ENCODE measurements at places on chromosomes 6 and 20.

DNA sequence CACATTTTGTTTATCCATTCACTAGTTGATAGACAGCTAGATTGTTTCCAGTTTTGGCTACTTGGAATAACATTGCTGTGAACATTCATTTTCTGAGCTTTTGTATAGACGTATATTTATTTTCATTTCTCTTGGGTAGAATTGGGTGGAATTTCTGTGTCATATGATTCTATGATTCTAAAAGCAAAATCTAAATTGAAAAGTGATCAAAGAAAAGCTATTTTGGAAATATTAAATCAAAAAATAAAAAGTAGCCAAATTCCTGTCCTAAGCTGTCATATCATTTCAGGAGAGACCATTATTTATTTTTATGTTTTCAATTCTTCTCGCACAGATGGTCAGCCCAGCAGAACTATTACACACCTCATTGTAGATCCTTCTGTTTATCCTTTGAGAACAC, 229.2 kb downstream of the COL12A1 start:
- DNase-seq, result no peak

- no peak for DNase-seq
These were observed 3.7 kb downstream of the FOXF2 start for GRCh38 chr6:1392813-1393640.

DNA sequence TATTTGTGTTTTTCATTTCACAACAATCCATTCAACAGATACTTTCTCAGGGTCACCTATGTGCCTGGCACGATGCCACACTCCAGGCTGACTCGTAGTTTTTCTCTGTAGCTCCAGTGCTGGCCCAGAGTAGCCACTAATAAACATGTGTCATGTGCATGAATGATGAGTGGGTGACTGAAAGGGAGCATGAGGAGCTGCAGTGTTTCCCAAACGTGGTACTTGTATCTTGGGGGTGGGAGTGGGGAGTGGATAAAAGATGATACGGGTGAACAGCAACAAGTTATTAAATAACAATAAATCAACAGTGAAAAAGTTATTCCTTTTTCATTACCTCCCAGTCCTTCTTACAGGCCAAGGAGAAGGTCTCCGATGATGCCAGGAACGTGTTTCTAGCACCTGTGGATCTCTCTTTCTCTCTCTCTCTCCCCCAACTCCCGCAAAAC, 17.1 kb downstream of the SRXN1 start:
- no peak for DNase-seq

DNA sequence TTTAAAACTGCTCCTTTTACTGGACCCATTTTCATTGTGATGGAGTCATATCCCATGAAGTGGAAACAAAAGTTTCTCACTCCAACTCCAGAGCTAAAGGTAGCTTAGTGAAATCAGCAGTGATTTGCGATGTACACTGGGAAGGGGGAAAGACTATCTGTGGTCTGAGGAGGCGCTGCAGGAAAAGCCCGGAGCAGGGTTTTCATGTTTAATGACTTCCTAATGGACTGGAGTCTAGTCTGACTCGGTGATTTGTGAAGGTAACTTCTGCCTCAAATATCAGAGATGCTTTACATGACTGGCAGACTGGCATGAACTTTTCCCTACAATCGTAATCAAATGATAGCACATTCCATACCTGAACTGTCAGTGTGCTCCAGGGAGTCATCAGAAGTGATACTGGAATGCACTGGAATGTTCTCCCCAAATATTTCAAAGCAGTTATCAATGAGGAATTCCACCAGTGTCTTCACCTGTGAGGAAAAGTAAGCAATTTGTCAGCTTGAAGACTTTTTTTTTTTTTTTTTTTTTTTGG, 7.0 kb downstream of the TAGAP start:
- no peak for DNase-seq

DNA sequence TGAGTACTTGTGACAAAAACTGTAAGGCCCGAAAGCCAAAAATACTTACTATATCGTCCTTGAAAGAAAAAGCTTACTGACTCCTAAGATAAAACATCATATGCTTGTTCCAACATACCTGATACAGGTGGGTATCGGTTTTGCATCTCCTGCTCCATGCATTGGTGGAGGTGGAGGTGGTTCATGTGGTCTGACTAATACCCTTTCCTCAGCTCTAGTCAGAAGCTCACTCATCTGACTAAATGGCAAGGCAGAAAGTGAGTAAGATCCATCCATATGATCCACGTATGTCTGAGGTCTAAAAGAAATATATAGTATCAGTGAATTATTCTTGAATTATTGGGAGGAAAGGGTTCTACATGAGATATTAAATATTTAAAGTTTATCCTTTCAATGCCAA, 76.2 kb downstream of the WASF1 start:
- DNase-seq, result no peak

GRCh38 chr6:114334237-114334636, 8.6 kb downstream of the HS3ST5 start:
- no peak for DNase-seq

GRCh38 chr6:63307581-63308246, 12.1 kb downstream of the LGSN start:
- DNase-seq, result no peak

- no peak for DNase-seq
These were observed 129.3 kb upstream of the MLN start for GRCh38 chr6:33933101-33933500.

GRCh38 chr6:107360476-107360875, 98.9 kb downstream of the PDSS2 start:
- DNase-seq, result no peak

- no peak for DNase-seq
These were observed 17.9 kb downstream of the GNAS start for GRCh38 chr20:58870293-58871014.

DNA sequence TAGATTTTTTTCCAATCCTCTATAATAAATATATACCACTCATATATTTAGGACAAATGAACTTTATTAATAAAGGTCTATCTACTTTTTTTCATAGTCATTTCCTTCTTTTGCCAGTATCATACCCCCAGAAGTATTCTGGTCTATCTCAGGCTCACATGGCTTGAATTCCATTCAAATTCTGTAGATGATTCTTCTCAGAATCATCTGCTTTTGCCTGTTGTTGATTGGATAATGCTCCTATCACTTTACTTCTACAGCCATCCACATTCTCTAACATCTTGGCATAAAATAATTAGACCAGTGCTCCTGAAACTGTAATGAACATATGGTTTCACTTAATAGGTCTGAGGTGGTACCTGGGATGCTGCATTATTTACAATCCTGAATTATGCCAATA, 121.2 kb downstream of the GFRAL start:
- no peak for DNase-seq

DNA sequence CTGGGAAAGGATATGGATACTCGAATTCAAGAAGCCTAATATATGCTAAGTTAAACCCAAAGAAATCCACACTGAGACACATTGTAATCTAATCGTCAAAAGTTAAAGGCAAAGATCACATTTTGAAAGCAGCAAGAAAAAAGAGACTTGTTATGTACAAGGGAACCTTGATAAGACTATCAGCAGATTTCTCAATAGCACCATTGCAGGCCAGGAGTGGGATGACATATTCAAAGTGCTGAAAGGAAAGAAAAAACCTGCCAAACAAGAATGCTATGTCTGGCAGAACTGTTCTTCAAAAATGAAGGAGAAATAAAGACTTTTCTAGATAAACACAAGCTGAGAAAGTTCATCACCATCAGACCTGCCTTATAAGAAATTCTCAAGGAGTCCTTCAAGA, 75.2 kb downstream of the COL21A1 start:
- no peak for DNase-seq

DNA sequence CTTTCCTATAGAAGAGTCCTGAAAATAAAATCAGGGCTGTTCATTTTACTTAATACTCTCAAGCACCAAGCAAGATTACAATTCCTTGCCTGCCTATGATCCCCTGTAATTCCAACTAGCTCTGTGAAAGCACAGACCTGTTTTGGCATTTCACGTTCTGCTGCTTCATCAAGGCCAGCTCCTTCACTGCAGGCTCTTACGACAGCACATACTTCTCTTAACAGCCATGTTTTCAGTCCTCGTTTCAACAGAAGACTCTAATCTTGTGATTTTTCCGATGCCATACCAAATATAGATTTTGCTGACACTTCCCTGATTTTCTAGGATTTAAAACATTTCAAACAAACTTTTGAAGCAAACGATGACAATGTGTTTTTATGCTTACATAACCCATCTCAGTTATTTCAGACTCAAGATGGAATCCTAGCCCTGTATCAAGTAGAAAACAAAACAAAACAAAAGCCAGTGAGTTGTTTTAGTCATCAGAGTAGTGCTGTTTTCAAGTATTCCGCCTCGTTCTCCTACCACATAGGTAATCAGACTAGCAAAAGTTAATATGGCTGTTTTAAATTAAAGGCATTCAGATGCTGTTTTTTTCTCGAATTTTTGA, 616.5 kb upstream of the CITED2 start:
- no peak for DNase-seq

GRCh38 chr6:68876792-68877493, 241.9 kb downstream of the ADGRB3 start:
- DNase-seq, result no peak

GRCh38 chr20:50695135-50695872, 4.0 kb upstream of the RIPOR3 start:
- no peak for DNase-seq

DNA sequence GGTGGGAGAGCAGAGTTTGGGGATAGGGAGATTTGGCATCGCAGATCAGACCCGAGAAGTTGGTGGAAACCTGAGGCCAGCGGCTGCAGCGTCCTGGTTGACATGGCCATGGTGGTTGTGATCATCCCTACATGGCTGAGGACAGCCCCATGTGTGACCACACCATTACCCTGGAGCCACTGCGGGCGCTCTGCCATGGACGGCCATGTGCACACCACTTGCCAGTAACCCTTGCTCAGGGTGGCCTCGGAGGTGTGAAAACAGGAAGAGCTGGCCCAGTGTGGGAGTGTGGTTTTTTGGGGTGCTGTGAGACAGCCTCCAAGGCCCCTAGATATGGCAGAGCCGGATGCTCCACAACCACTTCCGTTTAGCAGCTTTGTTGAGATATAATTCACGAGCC, 64.4 kb downstream of the TMEM242 start:
- no peak for DNase-seq

GRCh38 chr20:9241721-9242427, 173.0 kb downstream of the PLCB4 start:
- no peak for DNase-seq

DNA sequence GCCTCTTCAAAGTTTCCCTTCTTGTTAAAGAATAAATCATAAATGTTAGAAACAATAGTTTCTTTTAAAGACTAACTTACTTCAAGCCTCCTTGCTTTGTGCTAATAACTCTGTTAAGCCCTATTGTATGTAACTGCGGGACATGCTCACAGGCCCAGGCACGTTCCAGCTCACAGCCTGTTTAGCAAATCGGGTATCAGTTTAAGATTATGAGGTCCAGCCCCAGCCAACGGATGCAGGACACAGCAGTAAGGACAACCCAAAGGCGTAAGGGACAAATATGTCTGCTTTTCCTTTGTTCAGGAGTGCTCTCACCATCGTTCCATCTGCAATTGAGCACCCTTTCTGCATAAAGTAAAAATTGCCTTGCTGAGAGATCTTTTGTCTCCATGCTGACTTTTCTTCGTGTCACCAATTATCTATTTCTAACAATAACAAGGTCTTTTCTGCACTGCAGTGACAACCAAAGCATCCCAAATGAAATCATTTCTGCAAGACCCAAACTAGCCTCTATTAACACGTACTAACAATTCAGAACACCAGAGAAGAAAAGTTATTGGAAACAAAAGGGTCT, 1.4 kb downstream of the C6orf52 start:
- no peak for DNase-seq

DNA sequence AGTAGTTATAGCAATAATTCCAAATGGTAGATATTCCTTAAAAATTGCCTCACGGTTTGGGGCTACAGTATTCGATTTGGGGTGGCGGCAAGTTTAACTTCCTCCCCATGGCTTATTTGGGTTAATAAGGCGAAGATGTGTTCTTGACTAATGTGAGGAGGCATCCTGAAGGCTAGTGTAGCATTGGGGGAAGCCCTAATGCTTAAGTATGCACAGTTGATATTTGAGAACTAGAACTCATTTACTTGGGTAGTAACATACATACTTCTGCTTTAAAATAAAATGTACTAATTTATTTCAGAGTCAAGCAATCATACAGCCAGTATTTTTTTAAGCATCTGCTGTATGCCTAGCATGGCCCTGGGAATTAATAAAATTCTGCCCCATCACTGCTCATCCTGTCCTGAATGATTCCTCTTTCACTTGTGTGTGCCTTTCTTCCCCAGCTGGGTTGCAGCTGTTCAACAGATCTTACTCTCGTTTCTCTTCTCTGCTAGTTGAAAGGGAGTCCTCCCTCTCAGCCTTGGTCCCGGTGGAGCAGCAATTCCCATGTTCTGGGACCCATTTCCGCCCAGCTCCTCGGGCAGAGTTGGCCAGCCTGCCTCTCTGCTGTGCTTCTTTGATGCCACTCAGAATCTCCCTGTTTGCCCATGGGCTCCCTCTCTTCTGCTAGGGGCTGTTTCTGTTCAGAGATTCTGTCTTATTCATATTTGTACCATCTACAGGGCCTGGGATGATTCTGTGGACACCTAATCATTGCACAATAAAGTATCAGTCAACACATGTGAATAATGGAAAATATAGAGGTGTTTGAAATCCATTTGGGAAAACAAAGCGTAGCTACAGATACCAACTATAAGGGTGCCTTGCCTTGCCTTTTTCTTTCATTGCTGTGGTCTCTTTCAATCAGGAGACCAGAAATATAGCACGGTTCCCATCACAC, 104.8 kb downstream of the ARID1B start:
- no peak for DNase-seq

- DNase-seq, result no peak
These were observed 930 bp upstream of the RRAGD start for GRCh38 chr6:89413006-89413400.

- no peak for DNase-seq
These were observed 53.8 kb downstream of the PHF3 start for GRCh38 chr6:63689421-63689820.

- DNase-seq, result no peak
These were observed 5.9 kb upstream of the UNC93A start for GRCh38 chr6:167285077-167285770.

GRCh38 chr6:37244430-37245310, 12.9 kb upstream of the TBC1D22B start:
- DNase-seq, result no peak

- DNase-seq, result no peak
These were observed 71.1 kb downstream of the SLC22A23 start for GRCh38 chr6:3385660-3386151.

DNA sequence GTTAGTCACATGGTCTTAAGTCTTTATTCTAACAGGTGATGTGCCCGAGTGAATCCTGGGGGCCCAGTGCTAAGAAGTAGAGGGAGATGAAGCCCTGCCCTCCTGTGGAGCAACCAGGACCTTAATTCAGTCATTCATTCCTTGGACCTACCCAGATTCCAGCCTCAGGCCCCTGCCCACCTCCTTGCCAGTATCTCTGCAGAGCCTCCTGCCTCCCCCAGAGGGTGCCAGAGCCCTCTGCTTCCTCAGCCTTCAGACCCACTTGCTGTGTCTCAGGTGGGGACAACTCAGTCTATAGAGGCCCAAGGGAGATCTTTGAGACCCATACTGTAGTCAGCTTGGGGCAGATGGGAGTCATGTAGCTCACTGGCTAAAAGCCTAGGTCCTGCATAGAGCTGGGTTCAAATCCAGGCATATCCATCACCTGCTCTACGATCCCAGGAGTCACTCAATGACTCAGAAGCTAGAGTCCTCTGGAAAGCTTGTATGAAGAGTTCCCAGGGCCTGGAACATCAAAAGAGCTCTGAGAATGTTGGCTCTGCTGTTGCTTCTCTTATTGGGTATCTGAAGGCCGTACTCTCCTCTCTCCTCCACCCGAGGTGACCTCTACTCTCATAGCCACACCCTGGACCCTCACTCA, 3.9 kb upstream of the SIGLEC1 start:
- no peak for DNase-seq

- DNase-seq, result no peak
These were observed 123.6 kb downstream of the ISM1 start for GRCh38 chr20:13344671-13345070.

Data from activated gamma-delta T cell treated with anti-CD3 and anti-CD28 coated beads, Interleukin-2, amount 50 U/mL, for 16 hours (primary cell).